Activated naive CD8-positive, alpha-beta T cell treated with anti-CD3 and anti-CD28 coated beads, Interleukin-2, amount 10 ng/mL, durations not matched to agents 7 days and 5 days (primary cell): ENCODE measurements at places on chromosomes 2 and 18. TPM values are rescaled to one million over a fixed set of nuclear protein-coding genes. Genes with fewer than 3 reads are reported as not detected.
A peak's percentile ranks its signal among the peaks of the same experiment; 100 is the strongest.

- no peak overlapping the region for H3K27ac ChIP-seq
- H3K4me3 ChIP-seq: no peak overlapping the region
- peaks cover 16% of the 10 kb centered on the region for H3K27me3 ChIP-seq
- DNase-seq: no peak
- no peaks in the 10 kb centered on the region for H3K36me3 ChIP-seq
Observed at GRCh38 chr2:33316328-33316727, 160.1 kb upstream of the RASGRP3 start.

- H3K4me3 ChIP-seq: peak overlapping the region; percentile 58
- peaks cover 43% of the 10 kb centered on the region for H3K4me1 ChIP-seq
- no peaks in the 10 kb centered on the region for H3K27me3 ChIP-seq
- DNase-seq: no peak
- no peaks in the 10 kb centered on the region for H3K36me3 ChIP-seq
Observed at GRCh38 chr2:113217455-113218282, 43.9 kb downstream of the PSD4 start.

DNA sequence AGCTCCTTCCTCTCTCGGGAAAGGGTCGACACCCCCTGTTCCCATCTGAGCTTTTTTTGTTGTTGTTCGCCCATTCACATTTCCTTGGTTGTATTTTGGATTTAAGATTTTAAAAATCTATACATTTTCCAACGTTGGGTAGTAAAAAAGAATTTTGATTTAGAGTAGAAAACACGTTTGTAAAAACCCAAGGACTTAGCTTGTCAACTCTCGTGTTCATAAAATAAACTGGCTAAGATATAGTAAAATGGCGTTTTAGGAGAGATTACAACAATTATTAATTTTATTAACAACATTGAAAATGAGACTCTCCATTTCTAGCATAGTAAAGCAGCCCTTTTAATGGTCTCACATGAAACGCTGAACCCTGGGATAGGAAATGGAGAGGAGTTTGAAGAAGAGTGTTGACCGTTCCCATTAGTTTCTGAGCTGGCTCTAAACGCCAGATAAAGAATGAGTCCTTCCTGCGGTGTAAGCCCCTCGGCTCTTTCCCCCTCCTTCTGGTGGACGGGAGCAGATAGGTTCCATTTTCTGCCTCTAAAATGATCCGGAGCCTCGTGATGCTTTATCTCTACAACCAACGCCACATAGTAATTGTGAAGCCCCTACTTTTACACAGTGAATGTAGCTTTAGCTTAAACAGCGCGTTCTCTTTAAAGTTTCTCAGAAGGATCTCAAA lies 24.0 kb upstream of the ZNF516 start:
- peaks cover 3% of the 10 kb centered on the region for H3K4me1 ChIP-seq
- peaks cover 52% of the 10 kb centered on the region for H3K27me3 ChIP-seq
- no peak for DNase-seq
- H3K27ac ChIP-seq: no peak overlapping the region

GRCh38 chr2:159029936-159030335 lies 61.5 kb downstream of the TANC1 start:
- DNase-seq: no peak
- H3K27me3 ChIP-seq: no peaks in the 10 kb centered on the region
- no peak overlapping the region for H3K27ac ChIP-seq
- H3K4me3 ChIP-seq: no peak overlapping the region
- peaks cover 3% of the 10 kb centered on the region for H3K4me1 ChIP-seq

The LRRC30 gene
- not detected for total RNA-seq

The BOLL gene
- not detected for total RNA-seq

DNA sequence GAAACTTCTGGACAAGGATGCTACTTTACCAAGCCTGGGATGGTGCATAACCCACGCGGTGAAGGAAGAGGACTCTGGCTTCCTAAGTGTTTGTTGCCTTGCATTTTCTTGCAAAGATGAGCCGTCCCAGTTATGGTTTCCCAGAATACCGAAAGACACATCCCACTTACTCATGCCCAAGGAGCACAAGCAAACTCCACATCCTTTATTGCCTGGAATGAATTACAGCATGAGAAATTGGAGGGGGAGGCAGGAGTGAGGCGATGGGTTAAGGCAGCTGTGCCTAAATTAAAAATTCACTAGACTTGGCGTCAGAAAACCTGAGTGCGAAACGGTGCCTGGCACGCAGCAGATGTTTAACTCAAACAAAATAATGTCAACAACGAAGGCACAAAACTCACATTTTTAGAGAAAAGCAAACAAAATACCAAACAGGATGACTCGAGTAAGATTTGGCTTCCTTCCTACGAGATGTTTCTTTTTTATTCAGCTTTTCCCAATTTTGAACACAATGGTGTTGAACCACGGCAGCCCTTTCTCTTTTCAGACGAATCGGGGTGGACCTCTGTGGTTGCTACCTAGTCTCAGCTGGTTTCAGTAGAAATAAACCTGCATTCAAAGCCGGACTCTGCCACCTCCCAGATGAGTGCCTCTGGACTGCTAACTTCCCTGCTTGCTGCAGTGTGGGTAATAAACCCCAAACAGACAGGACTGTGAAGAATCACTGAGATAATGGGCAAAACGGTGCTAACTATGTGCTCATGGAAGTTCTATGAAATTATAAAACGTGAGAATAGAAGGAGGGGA lies 100.3 kb upstream of the NCK2 start:
- H3K4me3 ChIP-seq: no peak overlapping the region
- H3K4me1 ChIP-seq: no peaks in the 10 kb centered on the region
- no peak for DNase-seq
- H3K27me3 ChIP-seq: no peaks in the 10 kb centered on the region
- H3K27ac ChIP-seq: no peak overlapping the region
- peaks cover 3% of the 10 kb centered on the region for H3K36me3 ChIP-seq

DNA sequence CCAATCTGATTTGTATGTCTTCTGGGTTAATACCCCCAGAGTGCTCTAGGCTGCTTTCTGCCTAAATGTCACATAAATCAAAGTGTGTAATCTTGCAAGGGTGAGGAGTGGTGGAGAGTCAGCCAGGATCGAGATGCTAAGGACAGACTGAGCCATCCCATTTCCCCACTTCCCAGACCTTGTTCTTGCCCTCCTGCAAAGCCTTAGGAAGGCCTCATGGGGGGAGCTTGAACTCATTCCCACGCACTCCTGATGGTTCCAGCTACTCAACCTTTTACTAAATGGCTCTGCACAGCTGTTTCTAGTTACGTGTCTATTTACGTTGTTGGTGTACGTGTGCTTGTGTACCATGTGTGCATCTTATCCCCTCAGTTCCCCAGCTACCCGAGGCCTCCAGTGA lies 423.6 kb upstream of the TNP1 start:
- DNase-seq: no peak
- no peaks in the 10 kb centered on the region for H3K4me1 ChIP-seq
- no peak overlapping the region for H3K4me3 ChIP-seq
- peaks cover 2% of the 10 kb centered on the region for H3K27me3 ChIP-seq
- no peak overlapping the region for H3K27ac ChIP-seq

DNA sequence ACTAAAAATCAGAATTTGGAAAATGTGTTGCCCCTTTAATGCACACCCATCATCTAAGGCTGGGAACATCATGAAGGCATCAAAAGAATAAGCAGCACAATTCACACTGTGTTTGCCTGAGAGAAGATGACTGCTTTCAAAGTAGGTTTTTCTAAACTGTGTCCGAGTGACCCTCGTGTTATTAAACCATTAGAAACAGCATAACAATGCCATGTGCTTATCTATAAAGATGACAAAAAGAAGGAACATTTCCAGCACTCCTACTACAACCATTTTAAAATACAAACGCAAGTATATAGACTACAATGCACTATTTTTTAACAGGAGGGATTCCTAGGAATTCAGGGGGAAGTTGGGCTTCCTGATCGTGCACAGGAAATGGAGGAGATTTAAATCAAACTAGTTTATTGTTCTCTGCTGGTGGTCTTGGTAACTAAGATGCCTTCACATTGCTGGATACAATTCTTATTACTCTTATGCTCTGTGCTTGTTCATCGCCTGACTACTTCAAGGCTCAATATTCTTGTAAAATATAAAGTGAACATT lies 305.9 kb upstream of the CCDC68 start:
- H3K27ac ChIP-seq: no peak overlapping the region
- H3K4me3 ChIP-seq: no peak overlapping the region
- no peak for DNase-seq
